ENCODE measurements at places on chromosomes 1 and 21. TPM values are rescaled to one million over a fixed set of nuclear protein-coding genes. Genes with fewer than 3 reads are reported as not detected.

Gene RNF186
- total RNA-seq: not detected

Gene PALMD
- total RNA-seq: 49.1 TPM

Gene HOOK1
- 13.8 TPM for total RNA-seq

Gene NBPF4
- total RNA-seq: not detected

Gene NCF2
- 0.94 TPM for total RNA-seq

Gene EVI5
- total RNA-seq: 54.8 TPM

Gene TTC39A
- 0.94 TPM for total RNA-seq

Gene SLC9C2
- 1.9 TPM for total RNA-seq

Gene TDRD10
- total RNA-seq: not detected

Gene BROX
- 37.6 TPM for total RNA-seq

Gene FMO2
- under 0.01 TPM for total RNA-seq

Gene ZNF678
- 72.9 TPM for total RNA-seq

Measured in parietal lobe (tissue), 2 donors.